Fibroblast of lung (primary cell): ENCODE measurements at places on chromosomes 4 and X. TPM values are rescaled to one million over a fixed set of nuclear protein-coding genes. Genes with fewer than 3 reads are reported as not detected.
A peak's percentile ranks its signal among the peaks of the same experiment; 100 is the strongest.

Gene TLR10
- polyA plus RNA-seq: not detected in 2 replicates

DNA sequence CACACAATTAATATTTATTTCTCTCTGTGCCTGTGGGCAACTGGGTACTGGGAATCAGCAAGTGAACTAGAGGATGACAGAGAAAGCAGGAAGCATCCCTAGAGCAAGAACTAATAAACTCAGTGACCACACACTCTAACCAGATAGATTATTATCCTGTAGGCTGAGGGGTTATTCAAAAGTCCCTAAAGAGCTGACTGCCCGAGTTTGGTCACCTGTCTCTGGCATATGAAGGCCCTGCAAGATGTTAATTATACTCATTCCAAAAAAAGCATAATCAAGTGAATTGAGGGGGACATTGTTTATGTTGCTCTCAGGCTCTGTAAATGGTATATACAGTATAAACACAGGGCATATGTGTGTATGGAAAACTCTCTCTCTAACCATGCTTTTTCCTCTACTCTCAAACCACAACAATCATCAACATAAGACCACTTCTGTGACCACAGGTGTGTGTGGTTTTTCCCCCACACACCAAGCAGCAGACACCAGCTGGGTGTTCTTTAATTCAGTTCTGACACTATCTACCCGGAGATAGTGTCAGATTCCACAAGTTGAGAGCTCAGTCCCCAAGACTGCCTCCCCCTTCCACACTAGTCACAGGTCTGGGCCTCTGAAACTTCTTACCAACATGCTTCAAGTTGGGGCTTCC is 6.2 kb upstream of the HPSE start:
- no peak for DNase-seq

Gene ZNF185
- polyA plus RNA-seq: 2.3 and 4.2 TPM in 2 replicates

Gene RASGEF1B
- 0.02 and 0.09 TPM in 2 replicates for polyA plus RNA-seq

DNA sequence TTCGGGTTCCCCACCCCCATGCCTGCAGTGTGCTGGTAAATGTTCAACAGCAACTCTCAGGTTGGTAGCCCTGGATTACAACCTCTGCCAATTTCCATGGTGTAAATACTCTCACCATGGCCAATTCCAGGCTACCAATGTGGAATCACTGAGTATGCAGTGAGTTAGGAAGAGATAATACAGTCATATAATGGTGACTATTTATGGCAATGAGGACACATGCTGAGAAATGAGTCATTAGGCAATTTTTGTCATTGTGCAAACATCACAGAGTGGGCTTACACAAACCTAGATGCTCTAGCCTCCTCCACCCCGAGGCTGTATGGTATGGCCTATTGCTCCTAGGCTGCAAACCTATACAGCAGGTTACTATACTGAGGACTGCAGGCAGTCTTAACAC is 4.6 kb upstream of the CLDN24 start:
- DNase-seq: no peak

DNA sequence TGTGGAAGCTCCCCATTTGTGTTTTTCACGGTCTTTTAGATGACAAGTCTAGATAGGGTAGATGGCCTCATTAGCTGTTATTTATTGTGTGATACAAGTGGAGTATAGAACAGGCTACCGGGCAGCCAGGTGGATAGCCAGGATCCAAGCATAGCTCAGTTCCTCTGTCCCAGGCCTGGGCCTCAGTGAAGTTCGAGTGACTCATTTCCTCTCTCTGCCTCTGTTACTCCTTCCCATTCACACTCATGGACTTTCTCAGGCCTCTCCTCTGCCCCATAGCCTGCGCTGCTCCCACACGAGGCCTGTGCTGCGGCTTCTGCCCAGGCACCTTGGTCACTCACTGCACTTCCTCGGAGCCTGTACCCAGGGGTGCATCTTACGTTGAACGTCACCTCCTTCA is 54.5 kb downstream of the TENM3 start:
- peak; percentile 37 for DNase-seq
